ENCODE measurements at places on chromosomes 1 and 21. TPM values are rescaled to one million over a fixed set of nuclear protein-coding genes. Genes with fewer than 3 reads are reported as not detected.

- no peaks in the 10 kb centered on the region for H3K36me3 ChIP-seq
- no peaks in the 10 kb centered on the region for H3K4me1 ChIP-seq
- H3K27ac ChIP-seq, result no peak overlapping the region
Measured at GRCh38 chr1:86375688-86376087, 20.4 kb downstream of the ODF2L start.

DNA sequence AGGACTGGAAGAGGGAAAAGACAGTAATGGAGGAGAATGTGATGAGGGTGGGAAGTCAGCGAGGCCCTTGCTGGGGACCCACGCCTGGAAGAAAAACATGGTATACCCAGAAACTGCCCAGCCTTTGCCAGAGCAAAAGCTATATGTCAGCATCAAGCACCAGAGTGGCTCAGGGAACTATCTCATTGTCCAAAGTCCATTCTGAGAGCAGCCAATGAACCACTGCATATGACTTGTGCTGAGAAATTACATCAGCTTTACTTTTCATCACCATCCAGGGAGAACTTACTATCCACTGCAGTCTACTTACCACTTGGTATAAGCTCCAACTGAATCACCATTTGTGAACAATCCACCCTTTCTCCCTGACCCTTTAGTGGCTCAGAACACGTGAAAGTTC lies 148.1 kb downstream of the TTLL7 start:
- DNase-seq, result no peak
- H3K27ac ChIP-seq, result no peak overlapping the region
- H3K27me3 ChIP-seq, result no peaks in the 10 kb centered on the region
- no peaks in the 10 kb centered on the region for H3K36me3 ChIP-seq

- no peak for DNase-seq
- H3K36me3 ChIP-seq, result no peaks in the 10 kb centered on the region
- no peak overlapping the region for H3K4me3 ChIP-seq
- no peak overlapping the region for H3K27ac ChIP-seq
- peaks cover 3% of the 10 kb centered on the region for H3K4me1 ChIP-seq
Measured at GRCh38 chr21:33684923-33685560, 42.7 kb downstream of the ITSN1 start.

DNA sequence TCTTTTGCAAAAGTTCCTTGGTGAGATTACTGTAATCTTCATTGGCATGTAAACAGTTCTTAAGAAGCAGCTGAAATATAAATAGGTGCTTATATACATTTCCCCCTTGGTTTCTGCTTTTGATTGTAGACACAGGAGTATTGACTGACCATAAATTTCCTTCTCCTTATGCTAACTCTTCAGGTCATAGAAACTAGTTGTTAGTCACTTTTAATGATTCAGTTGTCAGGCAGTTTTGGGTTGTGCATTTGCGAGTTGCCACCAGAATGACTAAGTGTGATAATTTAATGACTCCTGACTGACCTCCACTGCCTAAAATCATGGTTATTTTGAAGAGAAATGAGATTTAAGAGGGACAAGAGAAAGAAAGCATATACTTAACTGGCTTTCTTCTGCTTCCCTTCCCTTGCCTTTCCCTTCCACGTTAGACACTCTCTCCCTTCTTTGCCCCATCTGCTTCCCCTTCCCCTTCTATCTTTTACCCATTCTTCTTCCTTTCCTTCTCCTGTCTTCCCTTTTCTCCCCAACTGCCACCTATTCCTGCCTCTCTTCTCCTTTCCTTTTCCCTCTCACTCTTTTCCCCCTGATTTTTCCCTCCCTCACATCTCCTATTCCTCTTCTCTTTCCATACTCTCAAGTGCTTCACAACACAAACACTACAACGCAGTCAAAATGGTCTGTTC lies 12.3 kb downstream of the ZMPSTE24 start:
- peaks cover 2% of the 10 kb centered on the region for H3K36me3 ChIP-seq
- no peak overlapping the region for H3K27ac ChIP-seq
- H3K4me1 ChIP-seq, result peaks cover 5% of the 10 kb centered on the region
- no peaks in the 10 kb centered on the region for H3K27me3 ChIP-seq

DNA sequence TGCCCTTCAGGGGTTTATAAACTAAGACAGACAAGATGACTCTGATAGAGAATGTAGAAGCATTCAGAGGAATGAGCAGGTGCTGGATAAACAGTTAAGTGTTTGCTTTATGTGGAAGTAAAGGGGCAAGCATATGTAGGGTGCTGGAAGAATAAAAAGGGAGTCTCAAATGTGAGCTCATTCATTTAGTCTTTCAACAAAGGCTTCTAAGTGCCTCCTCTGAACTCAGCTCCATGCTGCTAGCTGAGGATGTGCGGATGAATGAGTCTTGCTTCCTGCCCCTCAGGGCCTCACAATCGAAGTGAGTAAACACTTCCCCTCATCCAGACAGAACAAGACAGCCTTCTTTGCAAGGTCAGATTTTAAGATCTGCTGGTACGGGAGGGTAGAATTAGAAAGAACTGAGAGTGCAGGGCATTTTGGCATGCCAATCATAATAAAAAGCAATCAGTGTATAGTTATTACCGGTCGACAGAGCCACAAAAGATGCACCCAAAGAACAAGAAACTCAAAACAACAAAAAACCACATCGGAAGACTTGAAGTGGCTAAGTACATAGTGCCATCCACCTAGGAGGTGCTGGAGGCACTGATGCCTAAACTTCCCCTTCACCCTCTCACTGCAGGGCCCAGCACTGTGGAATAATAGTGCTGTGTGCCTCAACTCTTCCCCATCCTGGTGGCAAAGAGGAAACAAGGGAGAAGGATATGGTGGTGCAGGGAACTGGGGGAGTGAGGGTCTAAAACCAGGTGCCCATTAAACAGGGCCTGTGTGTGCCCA lies 69.8 kb downstream of the TNR start:
- H3K27ac ChIP-seq, result no peak overlapping the region
- no peak overlapping the region for H3K4me3 ChIP-seq
- peak; percentile 28 for DNase-seq
- H3K4me1 ChIP-seq, result peaks cover 15% of the 10 kb centered on the region
- no peaks in the 10 kb centered on the region for H3K27me3 ChIP-seq

DNA sequence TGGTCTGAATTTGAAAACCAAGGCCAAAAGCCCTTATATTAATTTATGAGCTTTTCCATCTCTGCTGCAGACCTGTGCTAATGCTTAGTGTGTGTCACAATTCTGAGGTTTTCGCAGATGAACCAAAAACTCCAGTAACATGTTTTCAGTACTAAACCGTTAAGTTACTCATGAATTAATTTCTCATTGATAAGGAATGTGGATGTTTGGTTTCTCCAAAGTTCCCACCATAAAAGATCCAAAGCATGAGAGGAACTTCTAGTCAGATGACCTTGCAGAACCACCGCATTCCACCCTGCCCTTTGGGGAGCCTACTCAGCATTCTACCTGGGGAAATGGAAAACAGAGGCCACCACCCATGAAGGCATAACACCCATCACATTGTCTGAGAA lies 7.5 kb upstream of the LEPR start:
- H3K27me3 ChIP-seq, result no peaks in the 10 kb centered on the region
- DNase-seq, result no peak
- no peak overlapping the region for H3K4me3 ChIP-seq
- H3K27ac ChIP-seq, result no peak overlapping the region

DNA sequence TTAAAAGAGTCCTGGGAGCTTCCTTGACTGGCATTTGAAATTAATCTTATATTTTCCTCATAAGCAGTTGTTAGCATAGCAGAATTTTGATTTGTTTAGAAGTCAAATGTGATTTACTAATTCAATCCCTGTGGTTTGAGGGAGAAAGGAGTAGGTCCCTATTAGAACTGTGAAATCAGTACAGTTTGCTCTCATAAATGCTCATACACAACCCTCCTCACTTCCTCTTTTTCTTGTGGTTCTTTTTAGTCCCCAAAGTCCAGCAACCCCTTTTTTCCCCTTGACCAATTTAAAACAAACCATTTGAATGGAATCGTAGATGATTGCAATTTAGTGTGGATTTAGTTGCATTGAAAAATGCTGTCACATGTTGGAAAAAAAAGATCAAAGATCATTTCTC lies 9.2 kb upstream of the IFI44 start:
- H3K27ac ChIP-seq, result no peak overlapping the region
- H3K36me3 ChIP-seq, result peaks cover 49% of the 10 kb centered on the region
- H3K27me3 ChIP-seq, result no peaks in the 10 kb centered on the region

GRCh38 chr1:21794656-21795055 lies 11.7 kb upstream of the USP48 start:
- no peak for DNase-seq
- H3K4me3 ChIP-seq, result no peak overlapping the region
- no peak overlapping the region for H3K27ac ChIP-seq
- H3K36me3 ChIP-seq, result no peaks in the 10 kb centered on the region
- peaks cover 21% of the 10 kb centered on the region for H3K4me1 ChIP-seq

DNA sequence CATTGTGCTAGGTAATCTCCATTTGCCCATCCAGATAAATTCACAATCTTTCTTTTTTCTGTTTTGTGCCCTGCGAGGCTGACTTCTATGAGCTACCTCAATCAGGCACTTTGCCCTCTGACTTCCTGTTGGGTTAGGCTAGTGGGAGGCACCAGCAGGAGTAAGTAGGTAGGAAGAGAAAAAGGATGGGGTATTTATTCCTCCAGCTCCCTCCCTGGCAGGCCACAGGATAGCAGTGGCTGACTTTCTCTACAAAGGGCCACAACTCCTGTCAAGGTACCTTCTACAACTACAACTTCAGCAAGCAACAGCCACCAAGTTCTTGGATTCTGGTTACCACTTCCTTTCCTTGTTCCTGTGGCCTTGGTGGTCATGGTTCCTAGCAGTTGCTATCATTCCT lies 18.8 kb upstream of the GORAB start:
- no peaks in the 10 kb centered on the region for H3K27me3 ChIP-seq
- no peak for DNase-seq
- no peaks in the 10 kb centered on the region for H3K36me3 ChIP-seq

TSNAX gene
- total RNA-seq, result 30.3 TPM

TEX38 gene
- not detected for total RNA-seq

NCSTN gene
- 68.3 TPM for total RNA-seq

FAM110D gene
- total RNA-seq, result not detected

VWA5B1 gene
- not detected for total RNA-seq

GFI1 gene
- 13.0 TPM for total RNA-seq

FABP3 gene
- total RNA-seq, result not detected

TENT5C gene
- 1.6 TPM for total RNA-seq

S100A7 gene
- not detected for total RNA-seq

ITGB3BP gene
- 38.9 TPM for total RNA-seq

LCE3B gene
- total RNA-seq, result not detected

Measured in GM12878 (cell line).